Activated CD8-positive, alpha-beta memory T cell treated with anti-CD3 and anti-CD28 coated beads for 1 hour (primary cell): ENCODE measurements at places on chromosomes 13 and 19.

- peak; percentile 54 for DNase-seq
These were observed at the start of gene MRI1 for GRCh38 chr19:13764101-13764807. TSS of gene MRI1 (plus strand) at chr19:13764522. CDS start at chr19:13764589, 67 bp downstream.

DNA sequence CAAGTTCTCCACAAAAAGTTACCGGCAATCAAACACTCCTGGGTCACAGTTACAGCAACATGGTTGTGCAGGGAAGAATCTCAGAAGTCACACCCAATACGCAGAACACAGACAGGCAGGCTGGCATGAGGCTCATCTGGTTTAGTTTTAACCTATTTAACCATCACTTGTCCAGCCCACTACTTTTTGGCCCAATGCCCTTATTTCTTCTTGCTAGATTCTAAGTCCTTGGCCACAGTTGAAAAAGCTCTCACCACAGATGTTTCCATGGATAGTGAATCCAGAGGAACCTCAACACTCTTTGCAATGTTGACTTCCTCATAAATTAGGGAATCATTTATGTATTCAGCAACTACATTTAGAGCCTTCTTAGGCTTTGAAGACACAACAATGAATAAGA, 50.7 kb upstream of the FNDC3A start:
- DNase-seq: no peak

- DNase-seq: no peak
These were observed 13.3 kb downstream of the SLC7A1 start for GRCh38 chr13:29582171-29582570.

DNA sequence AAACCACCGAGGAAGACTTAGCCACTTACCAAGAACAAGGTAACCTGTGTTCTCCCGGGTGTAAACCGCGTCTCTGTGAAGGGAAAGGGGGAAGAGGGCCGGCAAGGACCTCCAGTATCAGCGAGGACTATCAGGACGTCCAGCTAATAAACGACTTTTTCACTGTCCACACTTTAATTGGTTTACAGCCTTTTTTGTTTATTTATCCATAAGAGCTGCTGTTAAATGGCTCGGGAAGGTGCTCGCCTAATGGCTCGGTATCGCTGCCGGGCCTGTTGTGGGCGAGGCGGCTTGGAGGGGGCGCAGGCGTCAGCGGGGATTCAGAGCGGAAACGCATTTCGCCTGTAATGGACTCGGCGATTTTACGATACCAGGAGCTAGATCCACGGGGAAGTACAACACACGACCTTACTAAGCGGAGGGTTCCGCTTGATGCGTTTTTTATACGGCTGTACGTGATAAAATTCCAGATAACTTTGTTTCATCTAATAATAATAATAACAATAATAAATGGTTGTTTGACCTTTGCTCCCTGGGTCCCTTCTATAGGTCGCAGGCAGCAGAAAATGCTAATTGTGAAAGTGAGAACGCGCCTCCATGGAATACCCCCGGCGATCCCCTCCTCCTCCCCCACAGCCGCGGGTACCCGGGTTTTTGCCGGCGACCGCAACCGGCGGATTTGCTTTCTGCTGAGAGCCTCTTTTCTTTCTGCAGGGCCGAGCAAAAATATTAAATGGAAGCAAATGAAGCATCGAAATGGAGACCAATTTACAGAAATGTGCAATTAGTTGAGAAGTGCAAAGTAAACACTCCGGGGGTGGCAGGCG, 2.5 kb upstream of the PDX1 start:
- DNase-seq: no peak

- no peak for DNase-seq
These were observed 4.1 kb downstream of the SWSAP1 start for GRCh38 chr19:11378319-11379189.

- no peak for DNase-seq
These were observed 14.7 kb downstream of the MAG start for GRCh38 chr19:35306473-35307246.

- no peak for DNase-seq
These were observed 7.3 kb upstream of the CCNE1 start for GRCh38 chr19:29804493-29804892.

- no peak for DNase-seq
These were observed 862.1 kb upstream of the MIR17HG start for GRCh38 chr13:90485436-90485835.

GRCh38 chr19:47296036-47296435, 13.6 kb upstream of the C5AR1 start:
- DNase-seq: peak; percentile 52

DNA sequence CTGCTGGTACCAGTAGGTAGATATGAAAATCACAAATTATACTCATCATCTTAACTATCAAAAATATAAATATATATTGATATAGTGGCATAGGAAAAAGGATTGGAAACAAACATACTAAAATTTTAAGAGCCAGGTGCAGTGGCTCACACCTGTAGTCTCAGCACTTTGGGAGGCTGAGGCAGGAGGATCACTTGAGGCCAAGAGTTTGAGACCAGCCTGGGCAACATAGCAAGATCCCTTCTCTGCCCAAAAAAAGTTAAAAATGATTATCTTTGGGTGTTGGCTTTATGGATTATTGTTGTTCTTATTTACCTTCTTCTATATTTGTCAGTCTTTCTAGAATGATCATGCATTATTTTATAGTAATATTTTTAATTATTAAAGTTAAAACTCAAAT, 53.4 kb downstream of the FLT1 start:
- no peak for DNase-seq

DNA sequence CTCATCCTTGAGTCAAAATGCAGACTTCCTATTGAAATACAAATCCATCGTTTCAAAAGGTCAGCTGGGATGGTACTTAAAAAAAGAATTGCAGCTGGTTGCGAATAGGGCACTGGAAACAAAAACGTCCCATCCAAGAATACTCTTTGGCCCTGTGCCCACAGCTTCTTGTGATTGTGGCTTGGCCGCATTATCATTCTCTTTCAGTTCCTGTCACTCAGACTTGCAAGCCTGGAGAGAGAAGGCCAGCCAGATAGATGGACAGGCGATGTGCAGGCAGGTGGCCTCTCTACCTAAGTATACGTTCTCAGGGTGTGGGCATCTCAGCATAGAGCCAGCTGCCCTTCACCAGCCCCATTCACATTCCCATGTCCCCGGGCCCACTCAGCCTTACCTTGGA, 208.5 kb upstream of the ZNF536 start:
- no peak for DNase-seq

DNA sequence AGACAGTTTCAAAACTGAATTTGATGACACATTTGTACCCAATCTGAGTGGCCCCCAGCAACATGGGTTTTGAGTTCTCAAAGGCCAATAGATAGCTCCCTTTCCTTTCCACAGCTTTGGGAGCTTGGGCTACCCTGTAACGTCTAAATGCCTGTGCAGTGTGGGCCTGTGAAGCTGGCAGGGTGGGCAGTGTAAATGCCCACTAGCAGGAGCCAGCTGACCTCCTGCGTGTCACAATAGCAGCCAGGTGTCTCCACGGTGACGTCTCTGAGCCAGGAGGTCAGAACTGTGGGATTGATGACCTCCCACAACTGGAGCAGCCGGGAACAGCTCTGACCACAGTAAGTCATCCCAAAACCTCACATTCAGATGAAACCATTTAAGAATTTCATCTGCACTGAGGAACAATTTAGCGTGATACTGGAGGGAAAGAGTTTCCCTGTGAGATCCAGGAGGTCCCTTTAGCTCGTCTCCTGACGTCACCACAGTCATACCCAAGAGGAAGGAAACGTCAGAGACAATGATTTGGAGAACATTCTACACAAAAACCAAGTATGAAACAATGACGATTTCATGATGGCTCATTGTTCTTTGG, at the start of gene IPO5:
Gene IPO5, plus strand, starts transcription at position 300 of the 595 bp plus-strand sequence. CDS start 23,022 bp downstream, outside the sequence.
- DNase-seq: no peak

DNA sequence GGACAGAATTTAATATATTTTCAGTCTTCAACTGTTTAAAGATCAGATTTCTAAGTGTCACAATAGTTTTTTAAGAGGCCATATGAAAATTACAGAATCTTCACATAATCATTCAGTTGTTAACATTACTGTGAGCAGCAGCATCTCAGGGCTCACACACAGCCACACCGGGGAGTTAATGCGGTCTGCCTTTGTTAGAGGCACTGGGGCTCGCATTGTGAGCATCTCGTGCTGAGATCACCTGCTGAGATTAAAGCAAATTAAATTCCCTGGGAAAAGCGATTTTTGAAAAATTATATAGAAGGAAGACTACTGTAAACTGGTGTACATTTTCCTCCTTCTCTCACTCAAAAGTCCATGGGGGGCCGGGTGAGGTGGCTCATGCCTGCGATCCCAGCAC, 16.6 kb downstream of the GPR12 start:
- DNase-seq: no peak

- DNase-seq: no peak
These were observed 31.9 kb upstream of the USPL1 start for GRCh38 chr13:30585748-30586262.
